ENCODE measurements at places on chromosomes 1 and 21.

DNA sequence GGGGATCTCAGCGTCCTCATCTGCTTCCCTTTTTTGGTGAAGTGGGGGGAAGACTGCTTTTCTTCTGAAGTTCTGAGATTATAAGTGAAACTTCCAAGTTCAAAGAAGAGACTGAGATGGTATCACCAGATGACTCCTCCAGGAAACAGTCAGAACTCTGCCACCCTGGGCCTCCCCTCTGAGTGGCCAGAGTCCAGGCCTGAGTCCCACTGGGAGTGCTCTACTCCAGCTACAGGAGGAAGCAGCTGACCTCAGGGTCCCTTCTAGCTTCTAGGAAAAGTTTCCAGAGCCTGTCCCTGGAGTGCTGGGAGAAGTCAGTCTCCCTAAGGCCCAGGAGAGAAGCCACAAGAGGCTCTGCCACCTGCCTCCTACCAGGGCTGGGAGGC, 104.7 kb downstream of the CASZ1 start:
- no peak overlapping the region for H3K4me3 ChIP-seq
- H3K4me1 ChIP-seq: peaks cover 6% of the 10 kb centered on the region
- H3K27ac ChIP-seq: no peak overlapping the region
- no peaks in the 10 kb centered on the region for H3K36me3 ChIP-seq
- no peak for DNase-seq

DNA sequence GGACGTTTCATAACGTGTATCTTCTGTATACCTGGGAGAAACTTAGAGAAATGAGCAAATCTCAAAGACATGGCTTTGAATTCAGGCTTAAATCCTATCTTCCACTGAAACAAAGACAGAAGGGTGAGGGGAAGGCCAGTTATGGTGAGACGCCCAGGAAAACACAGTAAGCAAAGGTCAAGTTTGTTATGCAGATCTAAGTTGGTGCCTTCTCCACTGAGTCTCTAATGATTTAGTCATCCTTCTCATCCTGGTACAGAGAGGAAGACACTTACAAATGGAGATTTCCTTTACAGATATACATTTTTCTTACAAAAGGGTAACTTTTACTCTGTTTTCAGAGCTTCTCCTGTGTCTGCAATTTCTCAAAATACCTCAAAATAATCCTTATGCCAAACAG, 64.4 kb downstream of the MAP3K7CL start:
- no peak overlapping the region for H3K4me3 ChIP-seq
- no peaks in the 10 kb centered on the region for H3K27me3 ChIP-seq
- DNase-seq: no peak
- no peak overlapping the region for H3K27ac ChIP-seq

GRCh38 chr1:200306944-200307754, 102.7 kb downstream of the ZNF281 start:
- H3K27me3 ChIP-seq: peaks cover 17% of the 10 kb centered on the region
- H3K4me1 ChIP-seq: peaks cover 24% of the 10 kb centered on the region
- H3K36me3 ChIP-seq: no peaks in the 10 kb centered on the region
- H3K4me3 ChIP-seq: no peak overlapping the region
- 0 out of 2 replicates have a peak overlapping the region, but pooled peaks have one; percentile 15 for H3K27ac ChIP-seq

GRCh38 chr1:206497363-206497762, 10.0 kb upstream of the RASSF5 start:
- H3K4me1 ChIP-seq: peaks cover 6% of the 10 kb centered on the region
- DNase-seq: no peak
- H3K36me3 ChIP-seq: no peaks in the 10 kb centered on the region
- H3K4me3 ChIP-seq: no peak overlapping the region
- H3K27me3 ChIP-seq: peaks cover under 1% of the 10 kb centered on the region

DNA sequence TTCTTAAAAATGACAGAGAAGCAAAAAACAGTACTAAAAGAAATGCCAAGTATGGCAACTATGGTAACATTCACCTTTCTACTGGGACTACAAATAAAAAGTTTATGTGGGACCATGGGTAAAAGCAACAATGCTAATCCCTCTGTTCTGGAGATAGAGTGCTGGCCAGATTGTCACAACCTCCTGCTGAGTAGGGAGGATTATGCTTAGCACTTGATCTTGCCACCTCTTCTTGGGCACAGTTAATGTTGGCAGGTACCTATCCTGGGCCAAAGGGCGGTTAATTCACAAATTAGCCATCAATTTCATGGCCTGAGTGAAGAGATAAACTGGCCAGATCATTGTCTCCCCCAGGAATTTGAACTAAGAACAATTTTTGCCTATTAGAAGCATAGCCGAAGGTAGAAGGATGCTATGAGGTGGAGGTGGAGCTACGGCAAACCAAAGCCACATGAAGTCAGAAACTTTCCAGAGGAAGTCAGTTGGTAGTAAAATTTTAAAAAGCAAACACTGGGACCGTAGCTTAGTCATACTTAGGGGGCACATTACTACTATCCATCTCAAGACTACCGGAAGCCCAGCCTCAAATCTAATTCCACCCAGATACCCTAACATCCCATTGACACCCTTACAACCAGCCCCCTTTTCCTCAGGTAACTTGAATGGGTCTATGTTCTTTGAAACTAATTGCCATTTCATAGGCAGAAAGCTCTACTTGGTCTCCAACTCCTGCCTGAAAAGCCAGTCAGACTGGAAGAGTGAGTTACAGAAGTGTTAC, 2.7 kb downstream of the SCYL3 start:
- peaks cover 18% of the 10 kb centered on the region for H3K4me1 ChIP-seq
- H3K36me3 ChIP-seq: no peaks in the 10 kb centered on the region
- no peaks in the 10 kb centered on the region for H3K27me3 ChIP-seq
- no peak overlapping the region for H3K27ac ChIP-seq

- no peak overlapping the region for H3K4me3 ChIP-seq
- DNase-seq: no peak
- no peaks in the 10 kb centered on the region for H3K4me1 ChIP-seq
- no peak overlapping the region for H3K27ac ChIP-seq
- H3K27me3 ChIP-seq: peaks cover 15% of the 10 kb centered on the region
These were observed 12.7 kb downstream of the PRRX1 start for GRCh38 chr1:170676628-170677027.

GRCh38 chr1:231338270-231339128, at the start of gene SPRTN:
SPRTN (plus strand) TSS chr1:231338293; CDS start chr1:231338384, 91 bp downstream.
- H3K27ac ChIP-seq: peak within 1 kb of the TSS; percentile 75
- DNase-seq: peak; percentile 94
- no peaks in the 10 kb centered on the region for H3K36me3 ChIP-seq
- H3K4me1 ChIP-seq: peaks cover 35% of the 10 kb centered on the region
- H3K27me3 ChIP-seq: no peaks in the 10 kb centered on the region

- H3K4me1 ChIP-seq: peaks cover 10% of the 10 kb centered on the region
- DNase-seq: no peak
- no peak overlapping the region for H3K4me3 ChIP-seq
- no peak overlapping the region for H3K27ac ChIP-seq
- no peaks in the 10 kb centered on the region for H3K27me3 ChIP-seq
These were observed 17.5 kb downstream of the PTGFRN start for GRCh38 chr1:116927049-116927798.

GRCh38 chr1:192225703-192226102, 67.4 kb downstream of the RGS18 start:
- no peak overlapping the region for H3K4me3 ChIP-seq
- H3K36me3 ChIP-seq: no peaks in the 10 kb centered on the region

GRCh38 chr1:1483714-1484113, 12.1 kb downstream of the ATAD3B start:
- H3K27ac ChIP-seq: no peak overlapping the region
- H3K36me3 ChIP-seq: peaks cover 18% of the 10 kb centered on the region
- no peaks in the 10 kb centered on the region for H3K4me1 ChIP-seq
- no peak overlapping the region for H3K4me3 ChIP-seq
- no peaks in the 10 kb centered on the region for H3K27me3 ChIP-seq

DNA sequence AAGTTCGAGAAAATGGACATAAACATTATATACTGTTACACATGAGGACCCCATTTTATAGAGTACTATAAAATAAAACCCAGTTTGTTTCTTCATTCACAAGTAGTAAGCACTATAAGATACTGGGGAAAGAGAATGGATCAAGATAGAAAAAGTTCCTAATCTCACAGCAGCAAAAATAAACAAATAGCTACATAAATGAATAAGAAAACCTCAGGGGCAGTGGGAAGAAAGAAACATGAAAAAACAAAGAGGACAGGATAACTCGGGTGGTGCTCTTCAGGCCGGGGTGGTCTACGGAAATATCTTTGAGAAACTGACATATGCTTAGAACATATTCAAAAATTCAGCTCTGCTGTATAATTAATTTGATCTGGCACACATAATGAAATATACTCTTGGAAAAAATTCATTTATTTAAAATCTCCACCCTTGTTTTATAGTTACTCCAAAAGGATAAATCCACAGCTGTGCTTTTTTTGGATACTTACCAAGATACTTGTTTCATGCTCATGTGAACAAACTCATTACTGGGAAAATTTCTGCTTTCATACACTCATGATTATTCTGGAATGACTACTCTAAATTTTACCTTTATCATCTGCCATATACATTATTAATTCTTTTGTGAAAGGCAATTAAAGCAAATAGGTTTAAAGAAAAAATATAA, 20.0 kb downstream of the CEP170 start:
- H3K36me3 ChIP-seq: peaks cover 9% of the 10 kb centered on the region
- no peak overlapping the region for H3K27ac ChIP-seq
- H3K27me3 ChIP-seq: no peaks in the 10 kb centered on the region
- peaks cover 21% of the 10 kb centered on the region for H3K4me1 ChIP-seq

DNA sequence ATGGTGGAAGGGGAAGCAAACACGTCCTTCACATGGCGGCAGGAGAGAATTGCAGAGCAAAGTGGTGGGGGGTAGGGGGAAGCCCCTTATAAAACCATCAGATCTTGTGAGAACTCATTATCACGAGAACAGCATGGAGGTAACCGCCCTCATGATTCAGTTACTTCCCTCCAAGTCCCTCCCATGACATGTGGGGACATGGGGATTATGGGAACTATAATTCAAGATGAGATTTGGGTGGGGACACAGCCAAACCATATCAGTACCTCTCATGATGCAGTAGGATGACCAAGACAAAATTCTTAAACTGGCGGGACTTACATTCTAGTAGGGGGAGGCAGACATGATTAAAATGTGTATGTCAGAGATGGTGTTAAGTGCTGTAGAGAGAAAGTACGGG, 38.8 kb downstream of the WNT4 start:
- H3K27me3 ChIP-seq: no peaks in the 10 kb centered on the region
- H3K4me3 ChIP-seq: no peak overlapping the region
- H3K4me1 ChIP-seq: no peaks in the 10 kb centered on the region
- no peak for DNase-seq
- H3K36me3 ChIP-seq: no peaks in the 10 kb centered on the region

GRCh38 chr1:226988334-226988666, 48.2 kb downstream of the COQ8A start:
- H3K27ac ChIP-seq: 0 out of 2 replicates have a peak overlapping the region, but pooled peaks have one; percentile 63
- no peaks in the 10 kb centered on the region for H3K4me1 ChIP-seq
- H3K4me3 ChIP-seq: no peak overlapping the region
- H3K27me3 ChIP-seq: no peaks in the 10 kb centered on the region

DNA sequence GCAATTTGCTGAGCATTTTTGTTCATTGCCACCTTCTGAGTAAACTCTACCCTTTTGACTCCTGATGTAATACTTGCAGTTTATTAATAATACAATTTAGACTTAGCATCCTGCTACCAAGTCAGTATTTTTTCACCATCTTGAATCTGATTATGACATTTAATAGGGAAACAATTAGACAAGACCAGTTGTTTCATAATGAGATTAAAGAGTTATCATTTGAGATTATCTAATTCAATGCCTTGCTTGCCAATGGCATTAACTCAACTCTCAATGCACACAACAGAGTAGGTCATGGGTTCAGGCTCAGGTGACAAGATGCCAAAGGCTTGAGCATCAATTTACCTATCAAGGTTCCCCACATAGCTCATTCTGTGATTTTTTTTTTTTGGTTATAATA, 488.4 kb downstream of the DISC1 start:
- no peak overlapping the region for H3K27ac ChIP-seq
- H3K4me3 ChIP-seq: no peak overlapping the region
- no peaks in the 10 kb centered on the region for H3K27me3 ChIP-seq
- H3K4me1 ChIP-seq: peaks cover 37% of the 10 kb centered on the region
- no peaks in the 10 kb centered on the region for H3K36me3 ChIP-seq

DNA sequence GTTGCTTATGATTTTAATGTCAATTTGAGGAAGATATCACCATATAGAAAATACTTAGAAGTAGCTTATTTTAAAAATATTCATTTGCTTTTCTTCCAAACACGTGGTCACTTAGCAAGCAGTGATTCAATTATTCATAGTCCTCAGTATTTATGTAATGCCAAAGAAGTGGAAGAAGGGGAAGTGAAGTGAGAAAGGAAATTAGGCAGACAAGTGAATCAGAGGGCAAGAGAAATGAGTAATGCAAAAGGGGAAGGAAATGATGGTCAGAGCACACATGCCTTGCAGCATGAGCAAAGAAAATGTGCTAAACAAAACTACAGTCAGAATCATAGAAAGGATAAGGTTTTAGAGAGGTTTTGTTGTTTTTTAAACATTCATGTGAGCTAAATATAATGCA, 31.8 kb downstream of the SDCCAG8 start:
- H3K4me3 ChIP-seq: no peak overlapping the region
- no peak for DNase-seq
- no peak overlapping the region for H3K27ac ChIP-seq
- H3K4me1 ChIP-seq: peaks cover 10% of the 10 kb centered on the region

DNA sequence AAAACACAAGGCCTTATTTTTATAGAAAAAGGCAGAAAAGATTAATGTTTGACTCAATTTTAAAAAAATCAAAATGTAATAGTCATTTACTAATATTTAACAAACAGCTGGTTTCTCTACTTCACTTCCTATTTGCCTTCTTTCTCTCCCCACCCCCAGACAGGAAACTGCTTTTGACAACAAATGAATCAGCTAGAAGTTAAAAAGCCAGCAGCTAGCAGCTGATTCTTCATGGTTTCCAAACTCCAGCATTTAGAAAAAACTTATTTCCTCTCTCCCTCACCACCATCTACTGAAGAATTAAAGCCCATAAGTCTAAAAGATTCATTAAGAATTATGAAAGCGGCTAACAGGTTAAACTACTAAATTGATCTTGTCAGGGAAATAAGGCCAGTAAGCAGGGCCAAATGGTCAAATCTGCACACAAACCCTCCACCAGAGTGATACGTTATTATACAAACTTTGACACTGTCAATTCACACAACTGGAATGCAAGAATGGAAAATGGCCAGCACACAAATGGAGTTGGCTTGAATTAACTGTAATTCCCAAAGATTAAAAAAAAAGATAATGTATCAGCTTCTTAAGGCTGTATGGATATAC, 4.0 kb downstream of the WDR26 start:
- H3K27me3 ChIP-seq: no peaks in the 10 kb centered on the region
- H3K4me3 ChIP-seq: peak overlapping the region; percentile 17
- H3K36me3 ChIP-seq: peaks cover 17% of the 10 kb centered on the region
- H3K27ac ChIP-seq: peak overlapping the region; percentile 29

GRCh38 chr1:91578320-91579109, 77.9 kb downstream of the CDC7 start:
- no peak overlapping the region for H3K4me3 ChIP-seq
- no peak overlapping the region for H3K27ac ChIP-seq
- no peaks in the 10 kb centered on the region for H3K27me3 ChIP-seq
- peaks cover 8% of the 10 kb centered on the region for H3K4me1 ChIP-seq

DNA sequence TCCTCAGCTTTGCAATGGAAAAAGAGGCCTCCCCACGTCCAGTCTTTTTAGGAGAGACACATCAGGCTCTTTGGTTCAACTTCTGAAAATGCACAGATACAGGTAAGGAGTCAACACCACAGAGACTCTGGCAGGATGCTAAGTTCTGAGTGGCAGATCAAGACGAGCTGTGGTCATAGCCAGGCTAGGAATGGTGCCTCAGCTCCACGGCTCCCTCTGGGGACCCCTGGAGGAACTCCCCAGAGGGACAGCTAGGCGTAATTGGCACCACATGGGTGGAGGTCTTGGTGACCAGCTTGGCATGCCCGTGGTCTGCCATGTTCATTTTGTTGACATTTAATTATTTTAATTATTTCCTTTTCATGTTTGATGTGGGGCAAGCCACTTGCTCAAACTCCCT, 206.1 kb downstream of the KAZN start:
- no peak overlapping the region for H3K27ac ChIP-seq
- H3K4me3 ChIP-seq: no peak overlapping the region
- peak; percentile 69 for DNase-seq
- H3K4me1 ChIP-seq: no peaks in the 10 kb centered on the region
- H3K27me3 ChIP-seq: no peaks in the 10 kb centered on the region

Measured in GM23338 (cell line).